SK-N-MC (cell line): ENCODE measurements at places on chromosomes 5 and 9.

DNA sequence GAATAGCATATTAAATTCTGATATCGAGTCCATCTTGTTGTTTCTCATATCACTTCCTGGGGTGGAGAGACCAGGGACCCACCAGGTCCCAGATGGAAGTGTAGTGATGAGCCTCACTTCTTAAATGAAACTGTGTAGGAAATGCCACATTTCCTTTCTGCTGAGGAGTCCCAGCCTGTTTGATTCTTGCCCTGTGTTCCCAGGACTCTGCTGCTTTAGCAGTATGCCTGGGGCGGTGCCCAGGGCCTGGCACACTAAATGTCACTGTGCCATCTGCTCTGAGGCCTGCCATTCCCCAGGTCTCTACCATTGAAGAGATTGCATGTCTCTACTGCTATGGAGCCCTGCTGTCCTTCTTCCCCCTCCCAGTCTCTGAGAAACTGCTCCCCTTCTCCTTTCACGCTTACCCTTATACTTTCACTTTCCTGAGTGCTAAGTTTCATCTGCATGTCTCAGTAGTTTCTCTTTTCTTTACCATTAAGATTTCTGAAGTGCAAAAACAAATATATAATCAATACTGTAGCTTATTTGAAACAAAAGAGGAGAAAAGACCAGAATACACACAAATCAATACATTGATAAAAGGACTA is 260.4 kb downstream of the GABRB2 start:
- no peak for DNase-seq

- no peak for DNase-seq
Observed at GRCh38 chr5:2320611-2321010, 430.9 kb downstream of the IRX2 start.

DNA sequence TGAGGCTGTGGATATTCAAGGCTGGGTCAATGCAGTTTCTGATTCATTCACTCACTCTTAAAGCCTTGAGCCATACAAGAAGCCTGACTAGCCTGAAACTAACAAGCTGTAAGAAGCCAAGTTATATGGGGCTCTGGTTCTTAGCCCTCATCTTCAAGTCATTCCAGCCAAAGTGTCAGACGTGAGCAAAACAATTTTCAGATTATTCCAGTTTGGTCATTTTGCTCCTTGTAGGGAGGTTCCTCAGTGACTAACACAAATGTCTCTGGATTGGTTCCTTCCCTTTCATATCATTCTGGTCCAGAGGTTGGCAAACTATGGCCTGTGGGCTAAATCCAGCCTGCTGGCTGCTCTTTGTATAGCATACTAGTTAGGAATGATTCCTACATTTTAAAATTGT is 12.5 kb upstream of the SHOC1 start:
- DNase-seq = no peak

- DNase-seq = no peak
Observed at GRCh38 chr9:105073147-105073546, 145.2 kb upstream of the ABCA1 start.

DNA sequence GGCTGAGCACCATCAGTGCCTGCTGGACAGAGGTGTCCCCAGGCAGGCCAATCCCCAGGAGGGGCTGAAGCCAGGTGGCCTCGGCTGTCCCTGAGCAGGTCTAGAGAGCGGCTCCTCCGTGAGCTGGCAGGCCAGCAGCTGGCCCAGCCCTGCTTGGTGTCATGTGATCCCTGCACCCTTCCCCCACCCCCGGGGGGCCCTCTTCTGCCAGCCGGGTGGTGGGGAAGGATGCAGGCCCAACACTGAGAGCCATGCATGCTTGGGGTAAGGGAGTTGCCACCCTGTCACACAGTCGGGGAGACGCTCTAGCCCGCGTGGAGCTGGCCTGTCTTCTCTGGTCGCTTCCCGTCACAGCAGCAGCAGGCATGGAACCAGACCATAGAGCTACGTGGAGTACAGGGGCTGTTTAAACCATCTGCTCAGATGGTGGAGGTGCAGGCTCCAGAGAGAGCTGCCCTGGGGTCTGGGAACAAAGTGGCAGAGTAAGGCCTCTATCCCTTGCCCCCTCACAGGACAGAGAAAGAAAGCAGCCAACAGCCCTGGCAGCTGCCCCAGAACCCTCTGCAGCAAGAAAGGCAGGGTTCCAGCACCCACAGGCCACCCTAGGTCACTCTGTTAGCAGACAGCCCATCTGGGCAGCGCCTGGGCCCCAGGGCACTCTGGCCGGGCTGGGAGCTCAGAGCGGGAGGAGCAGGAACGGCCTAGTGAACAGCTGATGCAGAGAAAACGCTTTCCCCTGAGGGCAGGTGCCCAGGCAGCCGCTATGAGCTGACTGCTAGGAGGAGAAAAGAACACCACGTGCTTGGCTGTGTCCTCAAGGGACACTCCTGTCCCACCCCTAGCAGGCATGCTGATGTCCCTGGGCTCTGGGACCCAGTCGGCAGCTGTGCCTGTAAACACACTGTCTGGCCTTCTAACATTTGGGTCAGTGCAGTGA is 6.8 kb downstream of the RALGDS start:
- no peak for DNase-seq

GRCh38 chr9:126117158-126117425 is 209.5 kb upstream of the MVB12B start:
- no peak for DNase-seq
